ENCODE measurements at places on chromosomes 13 and 19.

DNA sequence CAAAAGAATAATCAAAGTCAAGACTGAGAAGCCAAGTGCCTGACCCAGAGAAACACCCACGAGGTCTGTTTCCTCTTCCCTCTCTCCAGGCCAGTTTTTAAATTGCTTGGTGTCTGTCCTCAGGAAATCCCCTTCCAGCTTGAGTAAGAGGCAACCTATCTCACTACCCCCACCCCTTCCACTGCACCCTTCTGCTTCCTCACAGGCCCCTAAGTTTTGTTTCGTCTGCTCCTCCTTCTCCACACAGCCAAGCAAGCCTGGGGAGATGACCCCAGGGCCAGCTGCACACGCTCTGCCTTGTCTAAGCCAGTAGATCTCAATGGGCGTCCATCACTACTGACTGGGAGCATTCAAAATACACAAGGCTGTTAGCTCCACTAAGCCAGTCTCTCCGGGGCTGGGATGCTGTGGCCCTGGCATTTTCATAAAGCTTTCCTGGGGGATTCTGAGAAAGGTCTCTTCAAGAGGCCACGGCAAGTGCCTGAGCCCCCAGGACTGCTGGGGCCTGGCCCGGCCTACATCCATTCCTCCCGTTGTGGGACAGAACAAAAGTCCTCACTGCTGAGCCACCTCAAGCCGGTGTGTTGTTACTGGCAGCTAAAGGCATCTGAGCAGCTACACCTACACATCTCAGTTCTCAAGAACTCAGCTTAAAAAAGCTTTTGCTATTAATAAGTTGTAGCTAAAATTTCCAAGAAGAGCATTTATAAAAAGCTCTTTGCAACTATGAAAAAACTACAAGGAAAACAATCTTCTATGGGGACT lies 14.9 kb upstream of the IL4I1 start:
- peak; percentile 47 for DNase-seq

- DNase-seq: no peak
These were observed at the start of gene PCDH17 for GRCh38 chr13:57631596-57632275. Gene PCDH17 (plus strand): TSS chr13:57631744. CDS start chr13:57632547, 803 bp downstream.

DNA sequence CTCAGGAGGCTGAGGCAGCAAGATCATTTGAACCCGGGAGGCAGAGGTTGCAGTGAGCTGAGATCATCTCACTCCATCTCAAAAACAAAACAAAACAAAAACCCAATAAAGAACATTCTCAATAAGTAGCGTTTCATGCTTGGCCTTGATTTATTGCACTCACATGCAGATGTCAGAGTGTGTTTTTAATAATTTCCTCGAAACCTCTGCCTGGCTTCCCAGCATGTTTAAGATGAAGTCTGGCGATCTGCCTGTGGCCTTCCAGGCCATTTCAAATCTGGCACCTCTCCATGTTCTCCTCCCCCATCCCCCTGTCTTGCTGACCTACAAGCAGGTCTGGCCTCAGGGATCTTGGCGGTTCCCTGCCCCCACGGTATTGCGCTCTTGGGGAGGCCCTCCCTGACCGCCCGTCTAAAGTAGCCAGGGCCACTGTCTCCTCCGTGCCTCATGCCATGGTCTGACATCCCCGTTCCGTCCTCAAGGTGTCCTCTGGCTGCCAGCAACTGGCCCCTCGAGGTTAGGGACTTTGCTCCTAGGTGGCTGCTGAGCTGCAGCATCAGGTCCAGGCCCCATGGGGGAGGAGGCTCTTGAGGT lies 1.6 kb downstream of the WDR88 start:
- no peak for DNase-seq

DNA sequence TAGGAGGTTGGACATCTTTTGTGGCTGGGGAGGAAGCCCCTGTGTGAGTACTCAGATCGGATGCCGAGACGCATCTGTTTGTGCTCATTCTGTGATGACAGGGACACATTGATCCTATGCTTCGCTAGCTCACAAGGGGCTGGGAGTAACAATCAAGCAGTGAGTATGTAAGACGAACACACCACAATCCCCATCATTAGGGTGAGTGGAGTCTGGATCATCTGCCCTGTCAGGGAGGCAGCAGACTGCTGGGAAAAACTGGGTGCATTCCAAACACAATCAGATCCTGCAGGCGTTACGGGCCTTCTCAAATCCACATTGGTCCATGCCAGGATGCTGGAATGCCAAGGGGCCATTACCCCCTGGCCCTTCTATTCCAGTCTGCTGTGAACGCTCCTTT lies 64.1 kb upstream of the TSHZ3 start:
- DNase-seq: no peak

DNA sequence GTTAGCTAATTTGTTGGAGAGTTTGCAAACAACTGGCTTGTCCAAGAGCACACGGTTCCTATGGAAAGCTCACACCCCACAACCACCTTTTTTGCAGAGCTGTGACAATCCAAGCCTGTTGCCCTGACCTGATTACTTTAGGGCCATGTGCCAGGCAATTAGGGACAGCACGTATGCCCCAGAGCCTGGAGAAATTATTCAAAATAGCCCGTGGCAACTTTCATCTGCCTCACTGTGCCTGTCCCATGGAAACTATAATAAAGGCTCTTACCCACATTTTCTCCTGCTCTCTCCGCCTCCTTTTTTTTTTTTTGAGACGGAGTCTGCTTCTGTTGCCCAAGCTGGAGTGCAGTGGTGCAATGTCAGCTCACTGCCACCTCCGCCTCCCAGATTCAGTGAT lies 18.6 kb upstream of the FBN3 start:
- DNase-seq: no peak

DNA sequence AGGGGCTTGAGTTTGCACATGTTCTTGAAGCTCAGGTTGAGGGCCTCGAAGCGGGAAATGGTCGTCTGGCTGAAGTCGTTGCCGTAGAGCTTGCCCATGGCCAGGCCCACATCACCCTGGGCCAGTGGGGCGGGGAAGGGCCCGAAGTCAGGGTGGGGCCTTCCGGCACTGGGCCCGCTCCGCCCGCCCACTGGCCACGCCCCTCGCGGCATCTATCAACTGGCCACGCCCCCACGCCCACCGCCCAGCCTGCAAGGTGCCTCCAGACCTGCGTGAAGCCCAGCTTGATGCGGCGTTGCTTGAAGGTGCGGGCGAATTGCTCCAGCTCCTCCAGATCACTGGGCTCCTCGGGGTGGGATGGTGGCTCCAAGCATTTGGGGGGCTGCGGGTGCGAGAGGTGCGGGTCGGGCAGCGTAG lies 19.9 kb downstream of the ZNF574 start:
- no peak for DNase-seq

GRCh38 chr13:39281539-39282150 lies 243.4 kb downstream of the NHLRC3 start:
- DNase-seq: no peak

GRCh38 chr13:27826379-27827353 lies 34.4 kb downstream of the GSX1 start:
- peak; percentile 74 for DNase-seq

DNA sequence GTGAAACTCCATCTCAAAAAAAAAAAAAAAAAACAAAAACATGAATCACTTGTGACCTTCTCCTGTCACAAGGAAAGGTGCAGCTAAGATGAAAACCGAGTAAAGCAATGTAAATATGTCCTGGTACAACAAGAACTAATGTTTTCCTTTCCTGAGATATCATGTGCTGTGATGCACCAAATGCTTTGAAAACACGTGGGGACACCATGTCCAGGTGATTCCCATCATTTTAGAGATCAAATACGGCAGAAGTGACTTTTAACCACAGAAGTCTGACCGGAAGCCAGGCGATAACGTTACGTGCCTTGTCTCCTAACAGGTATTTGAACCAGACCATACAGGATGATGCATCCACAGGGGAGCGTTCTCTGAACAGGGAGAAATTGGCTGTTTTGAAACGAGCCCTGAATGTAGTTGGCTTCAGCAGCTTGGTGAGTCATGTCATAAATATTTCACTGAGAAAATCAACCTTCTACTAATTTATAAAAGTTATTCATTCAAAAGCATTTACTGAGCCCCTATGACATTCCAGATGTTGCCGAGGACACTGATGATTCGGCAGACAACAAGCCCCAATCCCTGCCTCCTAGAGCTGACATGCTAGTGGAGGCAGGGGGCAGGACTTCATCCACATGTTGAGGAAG lies 328.1 kb downstream of the MYO16 start:
- DNase-seq: no peak

GRCh38 chr13:34452831-34453230 lies 489.2 kb upstream of the NBEA start:
- DNase-seq: no peak

DNA sequence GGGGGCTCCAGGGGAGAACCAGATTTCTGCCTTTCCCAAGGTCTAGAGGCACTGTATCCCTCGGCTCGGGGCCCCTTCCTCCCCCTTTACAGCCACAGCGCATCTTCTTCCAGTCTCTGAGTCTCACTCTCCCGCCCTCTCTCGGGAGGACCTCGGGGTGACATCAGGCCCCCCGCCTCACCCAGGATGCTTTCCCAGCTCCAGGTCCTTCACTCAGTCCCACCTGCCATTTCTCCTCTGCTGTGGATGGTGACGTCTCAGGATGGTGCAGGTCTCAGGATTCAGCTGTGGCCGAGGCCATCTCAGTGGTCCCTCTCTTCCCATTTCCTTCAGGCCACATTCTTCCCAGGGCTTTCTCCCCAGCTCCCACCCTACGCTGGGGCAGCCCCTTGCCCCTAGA lies 13.6 kb upstream of the KDM4B start:
- DNase-seq: no peak

DNA sequence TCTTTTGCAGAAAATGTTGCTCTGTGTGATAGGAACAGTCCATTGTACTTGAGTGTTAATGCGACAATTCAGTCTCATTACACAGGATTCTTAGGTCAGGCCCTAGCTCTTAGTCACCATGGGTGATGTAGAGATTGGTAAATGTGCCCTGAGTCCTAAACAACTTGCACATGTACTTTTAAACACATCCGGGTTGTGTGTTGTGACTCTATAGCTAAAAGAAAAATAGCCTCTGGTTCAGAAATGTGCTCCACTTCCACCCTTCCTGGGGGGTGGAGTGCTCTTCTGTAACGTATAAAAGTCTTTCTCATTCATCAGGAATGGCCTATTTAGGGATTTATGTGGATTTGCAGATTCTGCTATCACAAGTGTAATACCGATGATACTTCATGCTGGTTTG lies 5.2 kb downstream of the SPATA13 start:
- DNase-seq: no peak

GRCh38 chr13:71115301-71115700 lies 751.7 kb downstream of the DACH1 start:
- DNase-seq: no peak

DNA sequence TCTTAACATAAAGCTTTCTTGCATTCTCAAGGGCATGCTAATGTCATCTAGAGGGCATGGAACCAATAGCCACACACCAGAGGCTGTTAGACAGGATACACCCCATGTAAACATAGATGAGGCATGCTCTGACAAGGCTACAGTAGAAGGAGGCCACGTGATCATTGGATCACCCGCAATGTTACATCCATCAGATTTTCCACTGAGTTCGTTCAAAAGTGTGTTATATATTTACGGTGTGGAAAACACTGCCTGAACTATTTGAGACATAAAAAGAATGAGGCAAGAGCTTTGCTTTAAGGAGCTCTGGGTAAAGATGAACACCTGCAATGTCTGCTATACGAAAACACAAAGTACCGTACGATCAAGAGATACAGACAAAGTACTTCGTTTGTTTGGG lies 817.5 kb upstream of the SLC10A2 start:
- no peak for DNase-seq

- no peak for DNase-seq
These were observed 420.8 kb upstream of the SLITRK1 start for GRCh38 chr13:84303035-84303434.

GRCh38 chr19:14113762-14114414 lies 3.7 kb downstream of the PRKACA start:
- DNase-seq: peak; percentile 52

GRCh38 chr13:47499358-47500150 lies 501.5 kb downstream of the SUCLA2 start:
- DNase-seq: no peak

- no peak for DNase-seq
These were observed 607.1 kb downstream of the DCT start for GRCh38 chr13:93872376-93872775.
